ENCODE measurements at places on chromosomes 6 and 20.
A peak's percentile ranks its signal among the peaks of the same experiment; 100 is the strongest.

GRCh38 chr6:53986721-53987521 lies 124.3 kb upstream of the MLIP start:
- DNase-seq = no peak

GRCh38 chr6:139568151-139568955 lies 193.9 kb upstream of the CITED2 start:
- DNase-seq = no peak

DNA sequence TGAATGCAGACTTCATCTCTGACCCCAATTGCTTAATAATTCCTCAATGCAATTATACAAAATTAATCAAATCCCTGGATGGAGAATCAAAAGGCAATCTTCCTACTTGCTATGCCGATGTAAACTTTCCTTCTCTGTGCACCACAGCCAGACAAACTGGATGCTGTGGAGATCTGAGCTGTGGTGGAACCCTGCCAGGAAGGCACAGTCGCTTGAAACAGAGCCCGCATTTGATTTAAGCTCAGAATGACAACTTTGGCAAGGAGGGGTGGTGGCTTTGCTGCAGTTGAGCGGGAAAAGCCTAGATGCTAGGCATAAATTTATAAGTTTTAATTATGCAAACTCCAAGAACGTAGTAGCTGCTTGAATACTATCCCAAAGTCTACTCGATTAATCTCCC lies 190.8 kb downstream of the MTFR2 start:
- DNase-seq = no peak

DNA sequence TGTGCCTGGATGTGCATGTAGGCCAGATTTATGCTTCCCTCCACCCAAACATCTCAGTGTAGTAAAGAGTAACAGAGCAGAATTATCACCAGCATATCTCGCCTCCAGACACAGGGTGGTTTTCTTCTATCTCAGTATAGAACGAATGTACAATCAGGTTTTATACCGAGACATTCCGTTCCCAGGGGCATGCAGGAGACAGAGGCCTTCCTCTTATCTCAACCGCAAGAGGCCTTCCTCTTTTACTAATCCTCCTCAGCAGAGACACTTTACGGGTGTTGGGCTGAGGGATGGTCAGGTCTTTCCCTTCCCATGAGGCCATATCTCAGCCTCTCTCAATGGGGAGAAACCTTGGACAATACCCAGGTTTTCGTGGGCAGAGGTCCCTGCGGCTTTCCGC lies 36.4 kb upstream of the MC3R start:
- no peak for DNase-seq

DNA sequence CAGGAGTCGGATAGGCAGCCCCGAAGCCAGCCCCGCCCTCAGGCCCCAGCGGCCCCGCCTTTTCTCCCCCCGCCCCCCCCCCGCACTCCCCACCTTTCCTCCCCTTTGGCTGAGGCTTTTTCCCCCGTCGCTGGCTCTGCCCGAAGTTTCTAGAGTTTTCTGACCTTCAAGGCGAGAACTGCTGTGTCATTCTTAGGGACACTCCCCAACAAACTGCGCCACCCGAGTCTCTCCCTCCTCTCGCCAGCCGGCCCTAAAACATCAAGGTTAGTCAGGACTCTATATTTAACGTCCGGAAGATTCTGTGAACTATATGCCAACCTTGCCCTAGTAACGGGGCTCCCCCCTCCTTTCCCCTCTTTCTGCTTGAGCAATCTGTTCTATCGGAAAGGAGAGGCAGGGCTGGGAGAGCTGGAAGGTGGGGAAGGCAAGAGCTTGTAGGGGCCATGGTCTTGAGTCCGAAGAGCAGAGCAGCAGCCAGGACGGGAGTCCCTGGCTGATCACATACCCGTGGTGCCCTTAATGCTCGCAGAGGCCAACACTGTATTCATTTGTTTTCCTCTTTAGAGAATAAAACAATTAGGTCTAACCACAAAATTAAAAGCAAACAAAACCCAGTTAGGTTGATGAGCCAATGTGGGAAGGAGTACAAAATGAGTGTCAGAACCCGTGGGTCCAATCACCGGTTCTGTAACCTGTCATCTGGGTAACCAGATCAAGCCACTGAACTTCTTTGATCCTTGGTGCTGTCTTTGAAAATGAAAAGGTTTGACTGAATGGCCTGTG lies 5.3 kb upstream of the HSPA1B start:
- DNase-seq = peak; percentile 65

GRCh38 chr6:56933650-56934049 lies 21.3 kb upstream of the BEND6 start:
- DNase-seq = no peak

DNA sequence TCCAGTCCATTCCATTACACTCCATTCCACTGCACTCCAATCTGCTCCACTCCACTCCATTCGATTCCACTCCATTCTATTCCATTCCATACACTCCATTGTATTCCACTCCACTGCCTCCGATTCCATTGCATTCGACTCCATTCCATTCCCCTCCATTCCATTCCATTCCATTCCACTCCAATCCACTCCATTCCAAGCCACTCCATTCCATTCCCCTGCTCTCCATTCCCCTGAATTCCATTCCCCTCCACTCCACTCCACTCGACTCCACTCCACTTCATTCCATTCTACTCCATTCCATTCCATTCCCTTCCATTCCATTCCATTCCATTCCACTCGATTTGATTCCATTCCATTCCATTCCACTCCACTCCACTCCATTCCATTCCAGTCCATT lies 25.7 kb upstream of the DEFB125 start:
- no peak for DNase-seq

DNA sequence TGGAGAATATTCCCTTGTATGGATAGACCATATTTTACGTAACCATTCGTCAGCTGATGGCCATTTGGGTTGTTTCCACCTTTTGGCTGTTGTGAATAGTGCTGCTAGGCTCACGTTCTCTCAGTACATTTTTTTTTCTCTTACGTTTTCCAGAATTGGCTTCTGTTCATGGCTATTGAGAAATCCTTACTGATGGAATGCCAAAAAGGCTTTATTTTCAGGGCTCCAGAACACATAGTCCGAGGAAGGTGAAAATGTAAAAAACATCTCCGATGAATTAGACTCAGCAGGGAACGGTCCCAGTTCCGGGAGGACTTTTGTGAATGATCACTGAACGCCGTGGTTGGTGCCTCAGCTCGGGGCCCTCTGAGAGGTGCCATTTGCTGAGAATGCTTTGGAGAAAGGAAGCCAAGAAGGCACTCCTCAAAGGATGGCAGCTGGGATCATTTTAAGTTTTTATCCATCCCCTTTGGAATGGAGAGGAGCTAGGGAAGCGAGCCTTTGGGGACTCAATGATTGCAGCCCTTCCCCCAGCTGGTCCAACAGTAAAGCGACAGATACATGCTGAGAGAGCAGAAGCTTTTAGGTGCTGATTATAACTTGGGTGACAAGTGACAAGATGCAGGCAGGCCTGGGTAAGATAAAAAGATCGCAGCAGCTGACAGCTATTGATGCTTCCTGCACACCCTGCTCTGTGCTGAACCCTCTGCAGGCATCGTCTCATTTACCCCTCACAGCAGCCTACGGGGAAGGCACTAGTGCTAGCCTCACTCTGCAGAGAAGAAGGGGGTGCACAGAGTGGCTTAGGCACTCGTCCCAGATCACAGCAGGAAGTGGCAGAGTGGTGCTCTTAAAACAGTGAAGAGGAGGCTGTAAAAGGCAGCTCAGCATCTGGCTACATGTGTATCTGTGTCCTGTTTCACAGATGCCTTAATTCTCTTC lies 133.4 kb upstream of the KCNG1 start:
- no peak for DNase-seq

GRCh38 chr6:13965582-13966127 lies 40.9 kb downstream of the RNF182 start:
- no peak for DNase-seq

GRCh38 chr6:113774127-113774825 lies 82.9 kb upstream of the MARCKS start:
- DNase-seq = no peak

DNA sequence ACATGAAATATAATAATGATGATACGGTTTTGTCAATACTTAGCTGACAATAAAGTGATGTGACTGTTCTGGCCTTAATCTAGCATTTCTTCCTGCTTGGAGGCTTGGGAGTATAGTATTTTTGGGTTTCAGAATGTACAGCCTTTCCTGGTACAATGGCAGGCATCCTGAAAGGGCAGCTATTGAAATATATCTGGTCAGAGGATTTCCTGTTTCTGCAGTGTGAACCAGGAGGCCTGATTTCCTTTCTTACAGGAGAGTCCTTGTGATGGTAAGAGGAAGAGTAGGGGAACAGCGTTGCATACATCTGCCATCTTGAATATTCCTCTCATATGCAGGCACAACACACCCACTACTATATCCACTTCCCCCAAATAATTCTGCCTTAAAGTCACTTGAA lies 93.7 kb downstream of the MYO6 start:
- DNase-seq = no peak

- DNase-seq = peak; percentile 77
These were observed 37.3 kb downstream of the TFEB start for GRCh38 chr6:41697861-41698781.

DNA sequence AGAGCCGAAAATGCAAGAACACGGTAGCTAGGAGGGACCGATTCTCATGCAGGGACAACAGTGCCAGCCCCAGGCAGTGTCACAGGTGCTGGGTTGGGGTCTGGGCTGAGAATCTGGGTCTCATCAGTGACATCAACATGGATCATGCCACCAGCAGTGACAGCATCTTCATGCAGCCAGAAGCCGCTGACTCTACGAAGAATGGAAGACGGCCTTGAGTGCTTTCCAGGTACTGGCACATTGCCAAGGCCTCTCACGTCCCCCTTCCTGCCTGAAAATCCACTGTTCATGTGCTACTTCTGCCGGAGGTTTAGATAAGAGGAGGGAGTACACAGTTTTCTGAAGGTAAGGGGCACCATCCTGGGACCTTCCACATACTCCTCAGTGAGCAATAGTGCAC lies 141.1 kb upstream of the FOXQ1 start:
- no peak for DNase-seq

DNA sequence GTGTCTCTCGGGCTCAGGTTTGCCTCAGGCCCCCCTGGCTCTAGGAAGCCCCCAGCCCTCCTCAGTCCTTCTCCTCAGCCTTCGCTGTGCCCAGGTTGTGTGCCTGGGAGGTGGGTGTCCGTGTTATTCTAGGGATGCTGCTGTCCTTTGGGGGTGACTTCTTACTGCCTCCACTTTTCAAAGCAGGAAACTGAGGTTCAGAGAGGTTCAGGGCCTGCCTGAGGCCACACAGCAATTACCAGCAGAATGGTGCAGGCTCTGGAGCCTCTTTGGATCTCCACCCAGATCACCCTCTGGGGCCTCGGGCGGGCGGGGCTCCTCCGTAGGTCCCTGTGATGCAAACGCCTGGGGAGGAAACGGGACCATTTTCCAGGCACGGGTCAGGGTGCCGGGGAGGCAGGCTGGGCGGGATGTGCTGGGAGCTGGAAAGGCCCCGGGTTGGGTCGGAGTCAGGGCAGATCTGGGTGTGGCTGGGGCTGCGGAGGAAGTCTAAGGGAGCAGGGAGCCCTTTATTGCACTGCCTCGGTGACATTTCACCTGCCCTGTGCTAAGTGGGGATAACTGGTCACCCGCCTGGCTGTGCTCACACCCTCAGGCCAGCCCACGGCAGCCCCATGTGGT lies 23.2 kb downstream of the GATA5 start:
- no peak for DNase-seq

DNA sequence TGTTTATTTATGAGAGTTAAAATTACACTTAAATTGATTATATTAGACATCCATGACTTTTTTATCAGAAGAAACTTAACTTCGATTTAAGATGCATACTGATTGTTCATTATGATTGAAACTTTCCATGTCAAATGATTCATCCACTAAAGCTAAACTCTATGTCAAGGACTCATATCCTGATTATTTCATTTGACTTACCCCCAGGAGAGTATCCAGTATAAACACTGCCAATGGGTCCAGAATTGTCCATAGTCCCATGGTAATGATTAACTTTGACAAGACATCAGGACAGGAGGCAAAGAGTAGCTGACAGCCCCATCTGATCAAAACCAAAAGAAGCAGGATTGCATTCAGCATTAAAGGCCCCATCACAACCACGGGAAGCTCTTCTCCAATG lies 709.9 kb downstream of the TFAP2A start:
- DNase-seq = no peak

DNA sequence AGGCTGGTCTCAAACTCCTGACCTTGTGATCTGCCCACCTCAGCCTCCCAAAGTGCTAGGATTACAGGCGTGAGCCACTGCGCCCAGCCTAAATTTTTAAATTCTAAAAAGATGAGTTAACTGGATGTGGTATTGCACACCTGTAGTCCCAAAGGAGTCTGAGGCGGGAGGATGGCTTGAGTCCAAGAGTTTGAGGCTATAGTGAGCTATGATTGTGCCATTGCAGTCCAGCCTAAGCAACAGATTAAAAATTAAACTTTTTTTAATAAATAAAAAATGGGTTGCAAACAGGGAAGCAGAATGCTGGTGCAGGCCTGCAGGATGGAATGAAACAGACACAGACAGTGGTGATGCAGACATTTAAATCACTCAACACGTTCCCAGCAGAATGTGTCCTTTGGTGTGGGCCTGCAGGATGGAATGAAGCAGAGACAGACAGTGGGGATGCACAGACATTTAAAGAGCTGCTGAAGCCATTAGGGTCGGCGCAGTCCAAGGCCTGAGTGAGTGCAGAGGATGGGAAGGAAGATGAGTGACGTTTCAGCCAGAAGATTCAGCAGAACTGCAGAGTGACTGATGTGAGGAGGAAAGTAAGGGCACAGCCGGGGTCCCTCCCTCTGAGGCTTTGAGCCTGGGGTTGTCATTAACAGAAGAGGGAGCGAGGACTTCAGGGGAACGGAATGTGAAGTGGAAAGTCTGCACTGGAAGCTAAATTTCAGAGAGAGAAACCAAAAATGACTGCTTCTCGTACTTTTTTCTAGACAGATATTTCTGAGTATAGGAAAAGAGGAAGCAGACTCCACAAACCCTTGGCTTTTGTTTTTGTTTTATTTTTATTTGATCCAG lies 117.5 kb downstream of the RIN2 start:
- no peak for DNase-seq

DNA sequence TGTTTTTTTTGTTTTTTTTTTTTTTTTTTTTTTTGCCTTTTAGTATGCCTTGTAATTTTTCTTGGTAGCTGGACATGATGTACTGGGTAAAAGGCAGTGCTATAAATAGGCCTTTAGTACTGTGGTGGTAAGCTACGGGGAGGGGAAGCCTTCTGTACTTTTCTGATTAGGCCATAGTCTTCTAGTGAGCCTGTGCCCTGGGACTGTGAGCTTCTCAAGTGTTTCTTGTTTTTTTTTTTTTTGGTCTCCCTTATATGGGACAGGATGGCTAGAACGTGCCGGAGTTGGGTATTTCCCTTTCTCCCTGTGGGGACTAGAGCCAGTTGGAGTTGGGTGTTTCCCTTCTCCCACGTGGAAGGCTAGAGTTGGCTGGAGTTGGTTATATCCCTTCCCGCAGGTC lies 59.4 kb upstream of the PRELID3B start:
- DNase-seq = no peak
